Stimulated activated CD4-positive, alpha-beta T cell treated with anti-CD3 and anti-CD28 coated beads, TNF-alpha, amount 100 ng/mL, for 48 hours (primary cell): ENCODE measurements at places on chromosomes 2 and 18.

DNA sequence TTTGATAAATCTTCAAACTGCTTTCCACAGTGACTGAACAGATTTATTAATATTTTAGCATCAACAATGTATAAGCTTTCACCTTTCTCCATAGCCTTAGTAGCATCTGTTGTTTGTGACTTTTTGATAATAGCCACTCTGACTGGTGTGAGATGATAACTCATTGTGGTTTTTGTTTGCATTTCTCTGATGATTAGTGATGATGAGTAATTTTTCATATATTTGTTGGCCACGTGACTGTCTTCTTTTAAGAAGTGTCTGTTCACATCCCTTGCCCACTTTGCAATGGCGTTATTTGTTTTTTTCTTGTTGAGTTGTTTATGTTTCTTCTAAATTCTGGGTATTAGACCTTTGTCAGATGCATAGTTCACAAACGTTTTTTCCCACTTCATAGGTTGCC, 952.9 kb downstream of the TRIB2 start:
- DNase-seq, result no peak

DNA sequence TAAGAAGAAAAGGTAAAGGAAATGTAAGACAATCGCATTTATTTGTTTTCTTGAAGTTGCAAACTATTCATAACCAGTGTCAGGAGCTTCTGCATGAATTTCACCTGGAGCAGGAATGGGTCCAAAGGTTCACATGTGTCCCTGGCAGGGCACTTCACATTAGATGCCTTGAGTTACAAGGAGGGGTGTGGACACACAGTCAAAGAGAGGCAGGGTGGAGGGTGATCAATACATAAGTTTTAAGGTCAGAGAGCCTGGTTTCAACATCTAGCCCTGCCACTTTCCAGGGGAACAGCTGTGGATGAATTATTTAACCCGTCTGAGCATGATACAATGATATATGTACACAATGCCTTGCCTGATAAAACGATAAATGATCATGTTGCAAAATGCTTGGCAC, 321.4 kb downstream of the CYP26B1 start:
- DNase-seq, result no peak

- DNase-seq, result no peak
Observed at GRCh38 chr2:70188460-70188859, 2.4 kb downstream of the C2orf42 start.

DNA sequence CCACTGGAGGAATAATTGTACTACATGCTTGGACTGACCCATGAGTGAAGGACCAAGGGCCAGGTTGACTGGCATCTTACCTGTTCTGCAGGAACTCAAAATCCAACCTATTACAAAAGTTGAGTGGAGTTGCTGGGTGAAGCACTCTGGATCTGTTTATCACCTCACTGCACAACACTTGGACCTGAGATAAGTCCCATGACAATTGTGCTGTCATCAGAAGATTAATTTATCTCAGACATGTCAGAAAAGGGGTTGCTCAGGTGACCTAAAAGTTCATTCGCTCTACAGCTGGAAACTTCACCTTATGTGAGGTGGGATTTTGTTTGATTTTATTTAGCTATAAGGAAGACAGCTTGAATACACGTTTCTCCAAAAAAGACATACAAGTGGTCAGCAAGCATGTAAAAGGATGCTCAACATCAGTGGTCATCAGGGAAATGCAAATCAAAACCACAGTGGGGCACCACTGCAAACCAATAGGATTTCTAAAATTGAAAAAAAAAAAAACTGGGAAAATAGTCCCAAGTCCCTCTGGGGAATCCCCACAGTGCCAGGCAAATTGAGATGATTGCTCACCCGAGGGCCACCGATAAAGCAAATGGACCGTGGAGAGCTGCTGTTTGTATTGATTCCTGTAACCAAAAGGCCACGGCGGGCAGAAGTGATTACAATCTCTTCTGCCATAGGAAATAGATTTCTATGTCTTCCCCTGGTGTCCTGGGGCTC, 65.8 kb upstream of the SLC35F5 start:
- no peak for DNase-seq

GRCh38 chr2:47058003-47058931, 96.8 kb downstream of the STPG4 start:
- DNase-seq, result no peak

DNA sequence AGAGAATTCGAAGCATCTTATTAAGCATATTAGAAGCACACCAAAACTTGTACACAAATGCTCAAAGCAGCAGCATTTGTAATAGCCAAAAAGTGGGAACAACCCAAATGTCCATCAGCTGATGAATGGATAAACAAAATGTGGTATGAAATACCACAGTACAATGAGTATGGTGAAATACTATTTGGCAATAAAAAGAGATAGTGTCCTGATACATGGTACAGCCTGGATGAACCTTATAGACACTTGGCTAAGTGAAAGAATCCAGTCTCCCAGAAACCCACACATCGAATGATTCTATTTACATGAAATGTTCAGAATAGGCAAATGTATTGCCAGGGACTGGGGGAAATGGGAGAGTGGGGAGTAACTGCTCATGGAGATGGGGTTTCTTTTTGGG, 3.0 kb downstream of the SPATA3 start:
- no peak for DNase-seq

GRCh38 chr18:70398076-70398475, 109.2 kb downstream of the SOCS6 start:
- DNase-seq, result no peak

GRCh38 chr18:11925800-11926481, 17.8 kb upstream of the MPPE1 start:
- no peak for DNase-seq

GRCh38 chr2:27085673-27086089, 891 bp upstream of the KHK start:
- no peak for DNase-seq

- DNase-seq, result no peak
Observed at GRCh38 chr18:58911241-58911640, 46.6 kb downstream of the ZNF532 start.

GRCh38 chr2:39779927-39780326, 869 bp upstream of the THUMPD2 start:
- no peak for DNase-seq

- DNase-seq, result no peak
Observed at GRCh38 chr18:48022531-48023329, 92.3 kb upstream of the SMAD2 start.

- no peak for DNase-seq
Observed at GRCh38 chr2:11342551-11343367, 1.7 kb downstream of the ROCK2 start.

GRCh38 chr2:95354925-95355324, 47.6 kb upstream of the FAHD2A start:
- no peak for DNase-seq

DNA sequence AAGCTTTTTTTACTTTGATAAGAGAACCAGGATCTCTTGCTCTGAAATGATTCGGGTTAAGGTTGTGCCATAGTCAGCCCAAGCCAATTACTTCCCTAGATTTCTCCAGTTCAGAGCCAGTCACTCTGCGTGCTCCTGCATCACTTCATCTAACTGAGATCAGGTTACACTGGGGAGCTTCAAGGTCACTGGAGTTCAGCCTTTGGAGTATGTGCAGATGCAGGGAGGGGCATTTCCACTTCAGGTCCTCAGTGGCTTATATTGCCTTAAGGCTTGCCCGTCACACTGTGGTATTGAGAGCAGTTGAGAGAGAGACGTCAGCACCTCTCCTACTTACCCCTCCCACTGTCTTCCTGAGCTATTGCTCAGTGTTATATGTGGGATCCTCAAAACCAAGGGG, 317.8 kb downstream of the EPHA4 start:
- DNase-seq, result no peak

- DNase-seq, result no peak
Observed at GRCh38 chr2:71536226-71536671, 82.9 kb downstream of the DYSF start.

- DNase-seq, result no peak
Observed at GRCh38 chr2:50879457-50879856, 152.5 kb downstream of the NRXN1 start.

GRCh38 chr2:81648806-81649205, 1344.3 kb upstream of the LRRTM1 start:
- no peak for DNase-seq

DNA sequence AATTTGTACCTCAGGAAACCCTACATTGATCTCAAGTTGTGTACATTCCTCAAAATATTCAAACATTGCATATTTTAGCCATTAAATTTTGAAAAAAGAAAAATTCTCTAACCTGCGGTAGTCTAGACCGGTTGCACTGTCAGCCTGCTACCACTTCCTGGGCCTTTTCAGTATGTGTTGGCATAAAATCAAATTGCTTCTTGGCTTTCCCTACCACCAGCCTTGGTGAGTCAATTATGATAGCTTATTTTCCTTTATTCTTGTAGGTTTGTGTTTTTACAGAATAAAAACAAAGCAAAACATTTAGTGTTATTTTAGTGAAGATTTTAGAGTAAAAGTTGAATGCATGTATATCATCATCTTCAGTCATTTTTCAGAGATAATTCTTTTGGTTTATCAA, 61.2 kb downstream of the FAM171B start:
- no peak for DNase-seq

DNA sequence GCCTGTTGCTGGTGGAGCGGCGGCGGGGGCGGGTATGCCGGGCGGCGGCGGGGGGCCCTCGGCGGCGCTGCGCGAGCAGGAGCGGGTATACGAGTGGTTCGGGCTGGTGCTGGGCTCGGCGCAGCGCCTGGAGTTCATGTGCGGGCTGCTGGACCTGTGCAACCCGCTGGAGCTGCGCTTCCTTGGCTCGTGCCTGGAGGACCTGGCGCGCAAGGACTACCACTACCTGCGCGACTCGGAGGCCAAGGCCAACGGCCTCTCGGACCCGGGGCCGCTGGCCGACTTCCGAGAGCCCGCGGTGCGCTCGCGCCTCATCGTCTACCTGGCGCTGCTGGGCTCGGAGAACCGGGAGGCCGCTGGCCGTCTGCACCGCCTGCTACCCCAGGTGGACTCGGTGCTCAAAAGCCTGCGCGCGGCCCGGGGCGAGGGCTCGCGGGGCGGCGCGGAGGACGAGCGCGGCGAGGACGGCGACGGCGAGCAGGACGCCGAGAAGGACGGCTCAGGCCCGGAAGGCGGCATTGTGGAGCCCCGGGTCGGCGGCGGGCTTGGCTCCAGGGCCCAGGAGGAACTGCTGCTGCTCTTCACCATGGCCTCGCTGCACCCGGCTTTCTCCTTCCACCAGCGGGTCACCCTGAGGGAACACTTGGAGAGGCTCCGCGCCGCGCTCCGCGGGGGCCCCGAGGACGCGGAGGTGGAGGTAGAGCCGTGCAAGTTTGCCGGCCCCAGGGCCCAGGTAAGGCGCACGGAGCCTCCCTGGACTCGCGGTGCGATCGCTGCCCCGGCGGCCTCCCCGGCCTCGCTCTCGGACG, 1.0 kb downstream of the ZCCHC2 start:
- peak; percentile 19 for DNase-seq

- DNase-seq, result no peak
Observed at GRCh38 chr18:9135081-9135911, 1.3 kb upstream of the ANKRD12 start.

DNA sequence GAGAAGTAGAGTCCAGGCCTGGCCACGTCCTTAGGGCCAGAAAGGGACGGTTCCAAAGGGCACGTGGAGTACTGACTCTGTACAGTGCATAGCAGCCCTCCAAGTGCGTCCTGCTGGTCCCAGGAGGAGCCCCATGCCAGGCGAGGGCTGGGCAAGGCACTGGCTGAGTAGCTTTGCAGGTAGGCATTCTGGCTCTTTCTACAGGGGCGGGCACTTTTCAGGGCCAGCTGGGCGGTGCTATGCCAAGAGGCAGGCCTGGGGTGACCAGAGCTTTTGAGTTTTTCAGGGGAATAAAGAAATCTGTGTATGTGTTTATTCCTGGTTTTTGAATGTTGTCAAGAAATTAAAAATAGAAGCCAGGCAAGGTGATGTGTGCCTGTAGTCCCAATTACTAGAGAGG, 15.4 kb upstream of the GLI2 start:
- DNase-seq, result no peak

DNA sequence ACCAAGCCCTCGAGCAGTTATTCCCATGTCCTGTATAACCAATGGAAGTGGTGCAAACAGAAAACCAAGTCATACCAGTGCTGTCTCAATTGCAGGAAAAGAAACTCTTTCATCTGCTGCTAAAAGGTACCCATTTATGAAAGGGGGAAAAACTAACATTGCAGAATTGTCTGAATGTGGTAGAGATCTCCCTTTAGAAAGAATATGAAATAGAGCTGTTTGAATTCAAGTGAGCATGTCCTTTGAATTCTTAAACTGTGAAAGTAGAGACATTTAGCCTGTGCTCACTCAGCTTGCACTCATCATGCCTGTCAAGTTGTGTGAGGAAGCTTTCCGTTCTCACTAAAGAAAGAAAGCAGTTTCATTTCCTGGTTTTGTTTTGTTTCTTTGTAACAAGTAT, 87.4 kb downstream of the EML4 start:
- no peak for DNase-seq

DNA sequence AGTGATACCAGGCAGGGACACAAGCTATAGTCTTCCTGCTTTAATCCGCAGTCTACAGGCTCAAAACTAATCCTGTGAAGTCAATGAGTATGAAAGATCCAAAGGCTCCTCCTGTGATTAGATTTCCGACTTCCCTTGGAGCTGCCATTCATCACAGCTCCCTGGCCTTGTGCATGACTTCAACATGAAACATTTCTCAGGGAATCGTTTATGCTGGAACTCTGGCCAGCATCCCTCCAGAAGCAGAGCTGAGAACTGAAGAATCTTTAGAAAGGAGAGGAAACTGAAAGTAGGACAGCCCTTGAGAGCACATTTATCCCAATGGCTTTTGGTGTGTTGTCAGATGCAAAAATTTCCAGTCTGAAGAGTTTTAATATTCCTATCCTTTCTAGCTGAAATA, 84.3 kb upstream of the SESTD1 start:
- DNase-seq, result no peak

- no peak for DNase-seq
Observed at GRCh38 chr2:224608104-224608503, 22.9 kb upstream of the CUL3 start.

- DNase-seq, result no peak
Observed at GRCh38 chr2:207066791-207067460, 98.8 kb downstream of the KLF7 start.

- DNase-seq, result no peak
Observed at GRCh38 chr2:157559061-157559460, 69.6 kb downstream of the ACVR1C start.

GRCh38 chr18:79626905-79627749, 52.5 kb upstream of the CTDP1 start:
- DNase-seq, result no peak
